ENCODE measurements at places on chromosomes 7 and 10. TPM values are rescaled to one million over a fixed set of nuclear protein-coding genes. Genes with fewer than 3 reads are reported as not detected.

DNA sequence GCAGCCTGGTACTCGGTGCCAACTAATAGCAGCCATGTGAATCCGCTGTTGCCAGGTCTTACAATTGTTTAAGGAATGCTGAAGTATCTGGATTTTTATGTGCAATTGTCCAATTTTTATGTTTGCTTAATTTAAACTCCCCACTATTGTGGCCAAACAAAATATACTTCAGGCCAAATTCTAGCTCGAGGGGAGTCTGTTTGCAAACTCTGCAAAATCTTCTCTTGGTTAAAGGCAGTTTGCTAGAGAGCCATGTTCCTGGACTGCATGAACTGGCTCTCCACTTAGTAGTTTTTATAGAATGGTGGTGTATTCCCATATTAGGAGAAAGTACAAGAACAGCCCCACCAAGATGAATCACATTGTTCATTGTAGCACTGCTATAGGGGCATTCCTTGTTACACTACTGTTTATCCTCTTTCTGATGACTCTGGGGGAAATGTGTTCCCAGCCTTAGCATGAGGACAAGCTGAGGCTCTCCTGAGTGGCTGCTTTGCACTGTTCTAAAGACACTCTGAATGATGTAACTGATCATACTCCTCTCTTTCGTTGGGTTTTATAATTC, 178.0 kb upstream of the GLI3 start:
- H3K27ac ChIP-seq, result no peak overlapping the region
- no peaks in the 10 kb centered on the region for H3K27me3 ChIP-seq
- H3K36me3 ChIP-seq, result no peaks in the 10 kb centered on the region
- no peak overlapping the region for H3K4me3 ChIP-seq
- no peaks in the 10 kb centered on the region for H3K4me1 ChIP-seq
- DNase-seq, result no peak

The KLF14 gene
- not detected for total RNA-seq

DNA sequence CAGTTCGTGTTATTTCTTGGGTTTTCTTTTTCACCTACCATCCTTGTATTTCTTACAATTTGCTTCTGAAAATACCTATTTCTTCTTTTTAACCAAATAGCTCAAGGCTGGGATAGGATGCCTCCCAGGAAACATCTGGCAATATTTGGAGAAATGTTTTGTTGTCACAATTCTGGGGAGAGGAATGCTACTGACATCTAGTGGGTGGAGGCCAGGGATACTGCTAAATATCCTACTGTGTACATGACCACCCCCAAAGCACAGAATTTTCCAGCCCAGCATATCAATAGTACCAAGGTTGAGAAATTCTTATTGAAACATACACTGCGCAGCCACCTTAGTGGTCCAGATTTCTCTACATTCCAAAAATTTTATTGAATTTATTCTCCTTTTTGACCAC, 55.5 kb downstream of the CNTNAP2 start:
- no peak overlapping the region for H3K4me3 ChIP-seq
- H3K27me3 ChIP-seq, result no peaks in the 10 kb centered on the region
- no peak overlapping the region for H3K27ac ChIP-seq
- no peak for DNase-seq

- no peak for DNase-seq
- no peaks in the 10 kb centered on the region for H3K27me3 ChIP-seq
- no peak overlapping the region for H3K4me3 ChIP-seq
- H3K27ac ChIP-seq, result no peak overlapping the region
- H3K36me3 ChIP-seq, result no peaks in the 10 kb centered on the region
Observed at GRCh38 chr7:85215098-85215497, 28.2 kb upstream of the SEMA3D start.

- no peak overlapping the region for H3K4me3 ChIP-seq
- H3K27me3 ChIP-seq, result no peaks in the 10 kb centered on the region
- H3K36me3 ChIP-seq, result no peaks in the 10 kb centered on the region
- DNase-seq, result peak; percentile 27
Observed at GRCh38 chr7:12731214-12731656, 43.8 kb downstream of the ARL4A start.

The C10orf67 gene
- 0.10 TPM for total RNA-seq

DNA sequence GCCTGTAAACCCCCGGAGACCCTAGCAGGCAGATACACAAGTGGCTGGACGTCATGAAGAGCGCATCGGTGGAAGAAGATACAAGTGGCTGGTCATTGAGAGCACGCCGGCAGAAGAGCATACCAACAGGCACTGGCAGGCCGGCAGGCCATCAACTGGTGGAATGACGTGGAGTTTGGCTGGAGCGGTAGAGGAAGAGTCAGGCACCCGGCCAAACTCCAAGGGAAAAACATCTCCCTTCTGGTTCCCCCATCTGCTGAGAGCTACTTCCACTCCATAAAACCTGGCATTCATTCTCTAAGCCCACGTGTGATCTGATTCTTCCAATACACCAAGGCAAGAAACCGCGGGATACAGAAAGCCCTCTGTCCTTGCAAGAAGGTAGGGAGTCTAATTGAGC, 113.4 kb upstream of the NPSR1 start:
- H3K4me3 ChIP-seq, result no peak overlapping the region
- peaks cover 4% of the 10 kb centered on the region for H3K36me3 ChIP-seq
- H3K4me1 ChIP-seq, result no peaks in the 10 kb centered on the region
- H3K27ac ChIP-seq, result no peak overlapping the region
- no peaks in the 10 kb centered on the region for H3K27me3 ChIP-seq

DNA sequence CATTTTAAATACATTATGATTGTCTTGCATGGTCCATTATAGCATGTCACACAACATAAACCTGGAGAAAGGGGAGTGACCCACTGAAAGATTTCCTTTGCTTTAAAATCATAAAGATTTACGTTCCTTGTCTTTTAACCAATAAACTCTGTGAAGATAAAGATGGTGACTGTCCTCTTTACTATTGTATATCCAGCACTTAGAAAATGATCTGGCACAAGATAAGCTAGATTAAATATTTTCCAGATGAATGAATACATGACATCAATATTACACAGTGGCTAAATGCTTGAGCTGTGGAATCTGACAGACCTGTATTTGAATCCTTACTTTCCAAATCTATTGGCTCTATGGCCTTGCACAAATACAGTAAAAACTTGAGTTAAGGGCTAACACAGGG, 938.4 kb downstream of the SORCS1 start:
- no peaks in the 10 kb centered on the region for H3K27me3 ChIP-seq
- H3K36me3 ChIP-seq, result no peaks in the 10 kb centered on the region
- H3K4me3 ChIP-seq, result no peak overlapping the region
- no peaks in the 10 kb centered on the region for H3K4me1 ChIP-seq
- no peak for DNase-seq
- no peak overlapping the region for H3K27ac ChIP-seq

GRCh38 chr10:96509017-96509641, 4.6 kb downstream of the TLL2 start:
- no peak overlapping the region for H3K4me3 ChIP-seq
- H3K4me1 ChIP-seq, result peaks cover 30% of the 10 kb centered on the region
- no peak overlapping the region for H3K27ac ChIP-seq
- peak; percentile 79 for DNase-seq
- peaks cover 8% of the 10 kb centered on the region for H3K27me3 ChIP-seq

DNA sequence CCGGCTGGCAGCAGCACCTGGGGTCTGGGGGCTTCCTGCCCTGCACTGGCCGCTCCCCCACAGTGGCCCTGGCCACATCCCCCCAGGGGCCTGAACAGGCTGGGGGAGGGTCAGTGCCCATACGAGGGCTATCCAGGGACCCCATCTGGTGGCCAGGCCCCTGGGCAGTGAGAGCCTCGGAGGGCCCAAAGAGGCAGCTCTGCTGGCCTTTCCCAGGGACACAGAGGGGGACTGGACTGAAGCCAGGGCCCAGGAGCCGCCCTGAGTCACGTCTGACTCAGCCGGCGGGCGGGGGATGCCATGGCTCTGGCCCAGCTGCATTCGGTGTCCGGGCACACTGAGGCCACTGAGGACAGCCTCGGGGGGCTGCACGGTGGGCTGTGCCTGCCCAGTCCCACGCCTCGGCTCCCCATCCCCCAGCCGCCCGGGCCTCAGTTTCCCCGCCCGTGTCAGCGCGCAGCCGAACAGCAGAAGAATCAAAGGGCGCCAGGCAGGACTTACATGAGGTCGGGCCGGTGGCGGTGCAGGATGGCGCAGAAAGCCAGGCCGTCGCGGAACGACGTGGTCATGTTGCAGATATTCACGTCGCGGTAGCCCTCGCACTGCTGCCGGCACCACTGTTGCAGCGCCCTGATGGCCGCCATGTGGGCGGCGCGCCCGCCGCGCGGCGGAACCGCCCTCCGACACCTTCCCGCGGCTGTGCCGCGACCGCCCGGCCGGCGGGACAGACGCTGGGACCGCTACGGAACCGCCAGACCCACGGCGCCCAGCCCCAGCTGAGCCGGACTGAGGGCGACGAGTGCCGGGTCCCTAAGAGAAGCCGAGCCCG, at the start of gene MICALL2:
TSS of gene MICALL2 (minus strand) at position 788 of the 829 bp plus-strand sequence. CDS start at position 644, 144 bp downstream.
- H3K4me1 ChIP-seq, result peaks cover 49% of the 10 kb centered on the region
- peak; percentile 83 for DNase-seq
- peaks cover 5% of the 10 kb centered on the region for H3K27me3 ChIP-seq
- H3K4me3 ChIP-seq, result peak within 1 kb of the TSS; percentile 90
- peak within 1 kb of the TSS; percentile 84 for H3K27ac ChIP-seq

DNA sequence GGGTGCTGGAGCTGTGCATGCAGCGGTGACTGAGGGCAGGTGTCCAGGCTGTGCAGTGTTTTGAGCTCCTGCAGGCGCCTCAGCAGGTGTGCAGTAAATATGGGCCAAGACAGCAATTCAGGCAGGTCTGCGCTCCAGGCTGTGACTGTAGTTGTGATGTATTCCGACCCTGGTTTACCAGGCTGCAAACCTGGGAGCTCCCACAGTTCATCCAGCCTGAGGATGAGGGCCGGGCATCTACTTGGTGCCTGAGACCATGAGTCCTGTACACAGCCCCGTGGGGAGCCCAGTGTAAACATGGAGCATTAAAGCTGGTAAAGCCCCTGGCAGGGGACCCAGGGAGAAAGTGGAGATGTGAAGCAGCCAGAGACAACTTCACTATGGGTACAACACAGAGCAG, 82.8 kb downstream of the VOPP1 start:
- H3K27me3 ChIP-seq, result no peaks in the 10 kb centered on the region
- no peak overlapping the region for H3K4me3 ChIP-seq
- H3K27ac ChIP-seq, result no peak overlapping the region
- H3K4me1 ChIP-seq, result peaks cover 17% of the 10 kb centered on the region
- no peak for DNase-seq

GRCh38 chr10:128422190-128422589, 296.0 kb upstream of the MKI67 start:
- DNase-seq, result no peak
- H3K36me3 ChIP-seq, result peaks cover 10% of the 10 kb centered on the region
- H3K27ac ChIP-seq, result no peak overlapping the region
- no peaks in the 10 kb centered on the region for H3K4me1 ChIP-seq

The CYP2C19 gene
- total RNA-seq, result not detected

- no peaks in the 10 kb centered on the region for H3K36me3 ChIP-seq
- H3K27me3 ChIP-seq, result peaks cover 7% of the 10 kb centered on the region
- 0 out of 2 replicates have a peak, but pooled peaks cover 5% of the 10 kb centered on the region for H3K4me1 ChIP-seq
- DNase-seq, result no peak
Observed at GRCh38 chr7:108132551-108133265, 2.5 kb upstream of the LAMB4 start.

- H3K27ac ChIP-seq, result no peak overlapping the region
- H3K27me3 ChIP-seq, result peaks cover 44% of the 10 kb centered on the region
- peak overlapping the region; percentile 29 for H3K4me3 ChIP-seq
- DNase-seq, result no peak
- peaks cover 37% of the 10 kb centered on the region for H3K4me1 ChIP-seq
Observed at GRCh38 chr7:27103489-27104226, 1.2 kb upstream of the HOXA2 start.

DNA sequence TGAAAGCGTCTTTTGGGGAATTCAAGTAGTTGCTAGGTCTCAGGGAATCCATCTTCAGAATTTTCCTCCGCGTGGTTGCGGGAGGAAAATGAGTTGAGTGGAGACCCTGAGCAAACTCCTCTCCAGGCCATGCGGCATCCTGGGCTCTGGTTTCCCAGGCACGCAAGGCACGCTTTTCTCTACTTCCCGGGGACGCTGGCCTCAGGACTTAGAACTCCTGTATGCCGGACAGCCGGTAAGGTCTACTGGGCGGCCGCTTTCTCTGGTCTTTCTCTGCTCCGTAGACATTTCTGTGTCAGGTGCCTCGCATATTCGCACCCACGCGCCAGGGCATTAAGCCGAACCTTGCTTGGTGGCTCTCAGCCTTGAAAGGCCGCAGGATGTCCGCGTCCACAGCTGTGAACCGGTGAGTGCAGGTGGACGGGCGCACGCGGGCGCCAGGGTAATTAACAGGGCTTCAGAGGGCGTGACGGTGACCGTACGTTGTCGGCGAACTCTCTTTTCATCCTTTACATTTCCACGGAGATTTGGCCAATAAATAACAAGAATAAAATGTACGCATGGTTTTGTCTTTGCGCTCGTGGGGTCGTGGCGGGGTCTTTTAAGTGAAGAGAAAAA, 992 bp upstream of the RBM20 start:
- H3K27ac ChIP-seq, result no peak overlapping the region
- H3K27me3 ChIP-seq, result peaks cover 52% of the 10 kb centered on the region

The KCNIP2 gene
- 0.55 TPM for total RNA-seq

- H3K4me3 ChIP-seq, result no peak overlapping the region
- H3K36me3 ChIP-seq, result no peaks in the 10 kb centered on the region
- no peak overlapping the region for H3K27ac ChIP-seq
- no peak for DNase-seq
- no peaks in the 10 kb centered on the region for H3K27me3 ChIP-seq
- no peaks in the 10 kb centered on the region for H3K4me1 ChIP-seq
Observed at GRCh38 chr10:19750972-19751371, 65.3 kb upstream of the PLXDC2 start.

- peaks cover 26% of the 10 kb centered on the region for H3K27me3 ChIP-seq
- no peaks in the 10 kb centered on the region for H3K36me3 ChIP-seq
- peaks cover 17% of the 10 kb centered on the region for H3K4me1 ChIP-seq
Observed at GRCh38 chr7:26101361-26102151, 50.4 kb upstream of the NFE2L3 start.

Measured in HFFc6 (cell line).